Colonic mucosa (tissue), 4 donors: ENCODE measurements at places on chromosomes 12 and 14.

DNA sequence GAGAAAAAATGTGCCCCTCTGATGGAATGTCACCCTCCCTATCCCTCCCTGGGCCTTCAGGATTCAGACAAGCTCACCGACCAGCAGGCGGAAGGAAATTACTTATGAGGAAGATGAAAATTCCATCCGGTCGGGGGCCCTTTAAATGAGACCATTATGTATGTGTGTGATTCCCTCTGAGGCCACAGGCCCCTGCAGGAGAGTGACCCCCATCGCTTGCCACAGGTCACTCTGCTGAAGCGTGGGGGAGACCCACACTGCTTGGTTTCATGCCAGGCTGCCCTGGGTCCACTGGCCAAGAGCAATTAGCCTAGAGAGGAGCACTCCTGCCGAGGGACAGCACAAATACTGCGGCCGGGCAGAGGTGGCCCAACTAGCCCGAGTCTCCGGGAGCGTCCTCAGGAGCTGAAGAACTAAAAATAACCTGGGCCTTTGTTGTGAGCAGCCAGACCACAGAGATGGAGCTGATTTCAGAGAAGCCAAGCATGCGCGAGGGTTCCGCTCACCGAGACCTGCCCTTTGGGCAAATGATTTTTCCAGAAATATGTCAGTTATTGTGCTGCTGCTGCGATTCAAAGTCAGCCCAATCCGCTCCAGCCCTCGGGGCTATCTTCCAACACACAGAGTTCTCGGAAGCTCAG, 276.4 kb downstream of the DPF3 start:
- DNase-seq: peak; percentile 15

GRCh38 chr12:47652521-47653234, 53.2 kb downstream of the RPAP3 start:
- DNase-seq: peak; percentile 25

DNA sequence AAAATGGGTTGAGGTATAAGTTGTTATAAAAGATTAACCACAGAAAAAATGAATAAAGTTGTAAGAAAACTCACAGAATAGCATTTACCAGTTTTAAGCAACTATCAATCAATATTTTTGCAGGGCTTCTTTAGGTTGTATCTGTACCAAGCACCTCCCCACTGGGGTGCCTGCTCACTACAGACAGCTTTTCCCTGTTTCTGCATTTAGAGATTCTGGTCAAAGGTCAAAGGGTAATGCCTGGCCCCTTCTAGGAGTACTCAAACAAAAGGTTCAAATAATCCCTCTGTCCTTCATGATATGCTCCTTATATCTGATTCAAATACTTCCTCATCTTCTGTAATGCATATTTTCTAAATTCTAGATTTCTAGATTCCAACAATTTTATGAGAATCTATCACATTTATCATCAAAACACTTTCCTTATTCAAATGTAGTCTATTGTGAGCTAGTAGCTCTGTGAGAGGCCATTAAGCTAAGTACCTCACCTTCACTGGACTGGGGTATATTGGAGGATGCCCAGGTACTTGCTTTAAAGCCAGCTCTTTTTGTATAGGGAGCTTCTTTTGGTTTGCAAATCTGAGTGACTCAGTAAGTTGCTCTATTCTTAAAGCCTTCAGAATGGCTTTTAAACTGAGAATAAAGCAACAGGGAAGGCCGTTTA, 120.7 kb upstream of the PTPRB start:
- no peak for DNase-seq

DNA sequence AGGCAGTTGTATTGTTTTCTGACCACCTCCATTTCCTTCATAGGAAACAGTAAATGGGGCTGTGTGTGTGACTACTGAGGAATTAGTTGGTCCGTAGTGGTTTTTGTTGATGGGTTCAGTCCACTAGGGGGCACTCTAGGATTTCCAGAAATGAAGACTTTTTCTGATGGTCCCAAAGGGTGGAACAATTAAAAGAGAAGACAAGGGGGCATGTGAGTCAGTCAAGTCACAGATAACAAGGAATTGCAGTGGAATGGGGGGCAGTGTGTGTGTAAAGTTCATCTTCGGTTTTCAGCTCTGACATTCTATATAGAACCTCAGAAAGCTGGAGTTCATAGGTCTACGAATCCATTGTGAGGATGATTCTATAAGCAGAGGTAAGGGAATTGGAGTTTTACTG, 186.6 kb upstream of the OR4E1 start:
- DNase-seq: no peak
